ENCODE measurements at places on chromosomes 3 and 15.
A peak's percentile ranks its signal among the peaks of the same experiment; 100 is the strongest.

GRCh38 chr3:177449360-177450006, 252.2 kb upstream of the TBL1XR1 start:
- DNase-seq: peak; percentile 36

- DNase-seq: no peak
Measured at GRCh38 chr3:37598808-37599581, 262.7 kb upstream of the CTDSPL start.

DNA sequence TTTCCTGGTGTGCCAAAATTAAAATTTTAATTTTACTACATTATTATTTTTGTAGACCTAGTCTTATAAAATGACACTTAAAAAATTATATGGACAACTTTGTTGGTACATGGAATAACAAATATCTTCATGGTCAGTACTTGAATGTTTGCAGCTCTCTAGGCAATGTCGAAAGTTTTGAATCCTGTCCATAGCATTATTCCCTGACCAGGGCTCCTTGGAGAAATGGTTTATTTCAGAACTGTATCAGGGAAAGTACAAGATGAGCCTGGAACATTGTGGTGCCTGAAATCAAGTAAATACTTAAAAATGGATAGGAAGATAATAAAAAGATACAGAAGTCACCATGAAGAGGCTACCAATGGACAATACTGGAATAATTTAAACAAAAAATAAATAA, 47.6 kb downstream of the ALDH1A2 start:
- DNase-seq: no peak

GRCh38 chr3:120468635-120469295, 18.0 kb upstream of the FSTL1 start:
- DNase-seq: no peak

GRCh38 chr3:48305396-48305795, 28.1 kb downstream of the SPINK8 start:
- no peak for DNase-seq

- DNase-seq: no peak
Measured at GRCh38 chr15:98154863-98155262, 194.4 kb downstream of the ARRDC4 start.

GRCh38 chr3:143236226-143236964, 116.8 kb downstream of the CHST2 start:
- DNase-seq: no peak

DNA sequence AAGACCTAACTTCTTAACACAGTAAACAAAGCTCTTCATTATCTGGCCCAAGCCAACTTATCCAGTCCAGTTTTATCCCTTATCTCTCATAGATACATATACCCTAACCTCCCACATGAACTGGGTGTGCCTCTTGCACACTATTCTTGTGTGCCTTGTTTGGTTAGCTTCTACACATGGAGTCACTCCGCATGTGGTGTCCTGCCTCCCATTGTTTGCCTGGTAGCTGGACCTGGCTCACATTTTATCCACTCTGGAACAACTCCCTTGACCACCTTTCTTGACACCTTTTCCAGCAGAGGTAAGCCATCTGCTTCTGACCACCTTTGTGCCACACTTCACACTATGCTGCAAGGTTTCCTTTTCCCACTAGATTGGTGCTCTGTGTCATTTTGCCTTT, 15.2 kb downstream of the TIPARP start:
- DNase-seq: no peak

DNA sequence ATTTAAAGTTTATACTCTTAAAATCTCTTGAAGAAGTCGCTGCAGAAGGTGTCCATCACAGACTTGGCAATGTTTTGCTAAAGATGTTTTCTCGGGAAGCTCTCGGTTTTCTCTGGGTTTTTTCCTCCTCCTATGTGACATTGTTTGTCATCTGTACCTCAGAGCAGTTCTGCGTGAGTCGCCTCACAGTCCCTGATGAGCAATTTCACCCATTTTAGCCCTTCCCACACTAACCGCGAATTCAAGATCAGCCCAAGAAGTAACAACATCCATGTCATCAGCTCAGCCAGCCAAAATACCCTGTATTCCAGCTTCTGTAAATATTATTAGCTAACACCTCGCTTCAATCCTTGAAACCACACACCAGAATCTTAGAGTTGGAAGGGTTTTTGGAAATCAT, 224.3 kb upstream of the SETMAR start:
- DNase-seq: no peak

- no peak for DNase-seq
Measured at GRCh38 chr3:98388147-98388546, 2.3 kb upstream of the OR5K3 start.

GRCh38 chr3:113736548-113737089, 9.4 kb downstream of the NAA50 start:
- no peak for DNase-seq

DNA sequence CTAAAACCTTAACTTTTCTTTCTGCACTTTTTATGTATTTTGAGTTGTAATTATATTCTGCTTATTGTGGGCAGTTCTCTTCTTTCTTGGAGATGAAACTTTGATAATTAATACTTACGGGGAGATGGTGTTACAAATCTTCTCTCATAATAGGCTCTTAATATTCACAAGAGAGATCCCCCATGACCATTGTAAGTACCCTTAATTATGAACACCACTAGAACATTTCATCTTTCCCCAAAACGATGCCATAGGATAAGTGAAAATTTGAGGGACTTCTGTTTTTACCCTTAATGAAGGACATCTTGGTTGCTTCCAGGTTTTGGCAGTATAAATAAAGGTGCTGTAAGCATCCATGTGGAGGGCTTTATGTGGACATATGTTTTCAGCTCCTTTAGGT, 60.7 kb downstream of the PIAS1 start:
- no peak for DNase-seq

- DNase-seq: no peak
Measured at GRCh38 chr3:40308725-40309417, 636 bp upstream of the EIF1B start.

GRCh38 chr3:124812291-124813265, 74.6 kb downstream of the ITGB5 start:
- DNase-seq: peak; percentile 57

- no peak for DNase-seq
Measured at GRCh38 chr3:167773584-167773983, 38.1 kb downstream of the SERPINI1 start.
